Endothelial cell of umbilical vein (primary cell): ENCODE measurements at places on chromosomes 12 and 14.

DNA sequence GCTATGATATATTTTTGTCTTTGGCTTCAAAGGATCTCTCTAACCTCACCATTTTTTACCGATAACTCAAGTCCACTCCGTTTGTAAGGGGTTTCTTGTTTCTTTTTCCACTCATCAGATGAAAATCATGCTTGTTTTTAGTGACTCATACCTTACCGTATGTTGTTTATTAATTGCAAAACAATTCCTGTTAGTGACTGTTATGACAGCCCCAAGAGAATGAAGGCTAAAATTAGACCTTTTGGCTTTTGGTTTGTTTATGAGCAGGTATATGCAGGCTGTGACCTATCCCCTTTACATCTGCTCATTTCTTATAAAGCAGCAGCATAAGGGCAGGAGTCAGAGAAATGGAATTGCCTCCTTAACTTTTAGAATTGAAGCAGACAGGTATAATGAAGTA, 319.8 kb downstream of the CEP128 start:
- DNase-seq = peak; percentile 71

DNA sequence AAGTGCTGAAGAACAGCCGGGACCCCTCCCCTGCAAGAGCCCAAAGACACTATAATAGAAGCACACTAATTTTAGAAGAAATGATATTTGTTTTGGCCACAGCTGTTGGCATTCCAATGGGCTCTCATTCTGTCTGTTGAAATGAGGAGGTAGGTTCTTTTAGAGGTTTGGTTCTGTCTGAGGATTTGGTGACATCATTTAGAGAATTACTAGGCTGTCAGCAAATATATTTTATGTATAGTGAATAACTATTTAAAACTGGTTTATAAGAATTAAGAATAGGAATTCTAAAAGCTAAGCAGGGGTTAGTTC, 200.7 kb upstream of the SLC38A2 start:
- DNase-seq = no peak

GRCh38 chr14:103356024-103356682, 22.1 kb downstream of the EIF5 start:
- no peak for DNase-seq

GRCh38 chr12:80681287-80681686, 26.1 kb upstream of the MYF6 start:
- DNase-seq = no peak

- peak; percentile 75 for DNase-seq
Observed at GRCh38 chr12:12398026-12398859, 41.4 kb downstream of the BORCS5 start.

- DNase-seq = peak; percentile 66
Observed at GRCh38 chr12:47307680-47308399, 228.1 kb upstream of the AMIGO2 start.

- DNase-seq = peak; percentile 87
Observed at GRCh38 chr12:94570161-94570560, 80.2 kb downstream of the TMCC3 start.

DNA sequence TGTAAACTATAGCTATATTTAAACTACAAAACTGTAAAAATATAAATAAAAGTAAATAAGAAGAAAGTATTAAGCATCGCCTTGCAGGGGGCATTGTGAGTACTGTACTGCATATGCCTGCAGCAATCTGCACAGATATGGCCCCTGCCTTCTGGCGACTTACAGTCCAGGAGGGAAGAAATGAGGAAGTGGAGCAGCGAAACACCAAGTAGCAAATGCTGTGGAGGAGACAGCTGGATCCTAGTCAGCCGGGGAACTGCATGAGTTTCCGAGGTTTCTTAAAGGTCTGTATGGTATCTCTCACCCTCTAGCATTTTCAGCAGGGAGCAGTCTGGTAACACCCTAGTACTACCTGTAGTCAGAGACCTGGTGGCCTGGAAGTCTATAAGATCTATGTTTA, 256.9 kb downstream of the CACNA1C start:
- no peak for DNase-seq

- no peak for DNase-seq
Observed at GRCh38 chr14:101808020-101808641, 46.6 kb downstream of the PPP2R5C start.

GRCh38 chr12:49138587-49138986, 7.4 kb upstream of the TUBA1B start:
- DNase-seq = no peak

DNA sequence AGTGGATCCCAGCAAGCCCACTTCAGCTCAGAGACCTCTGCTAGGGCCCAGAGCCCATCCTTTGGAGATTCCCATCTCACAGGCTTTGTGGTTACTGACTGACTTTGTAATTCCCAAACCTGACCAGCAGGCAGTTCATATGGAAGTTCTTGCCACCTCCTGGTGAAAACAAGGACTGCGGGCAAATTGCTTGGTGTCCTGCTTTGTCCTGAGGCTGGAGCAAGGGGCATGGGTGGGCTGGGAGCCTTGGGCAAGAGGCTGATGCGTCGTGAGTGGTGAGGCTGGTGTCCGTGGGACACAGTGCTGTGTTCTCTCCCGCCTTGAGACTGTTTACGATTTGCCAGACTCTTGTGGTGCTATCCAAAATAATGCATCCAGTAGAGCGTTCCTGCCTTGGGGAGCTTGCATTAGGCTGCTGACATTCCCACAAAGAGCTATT, 91.0 kb downstream of the LRRC74A start:
- peak; percentile 75 for DNase-seq

- DNase-seq = peak; percentile 41
Observed at GRCh38 chr14:76203086-76204001, 51.6 kb downstream of the GPATCH2L start.

GRCh38 chr12:25787701-25788100, 170.8 kb upstream of the RASSF8 start:
- DNase-seq = peak; percentile 65
